IMR-90 (cell line): ENCODE measurements at places on chromosomes 2 and 18. TPM values are rescaled to one million over a fixed set of nuclear protein-coding genes. Genes with fewer than 3 reads are reported as not detected.

DNA sequence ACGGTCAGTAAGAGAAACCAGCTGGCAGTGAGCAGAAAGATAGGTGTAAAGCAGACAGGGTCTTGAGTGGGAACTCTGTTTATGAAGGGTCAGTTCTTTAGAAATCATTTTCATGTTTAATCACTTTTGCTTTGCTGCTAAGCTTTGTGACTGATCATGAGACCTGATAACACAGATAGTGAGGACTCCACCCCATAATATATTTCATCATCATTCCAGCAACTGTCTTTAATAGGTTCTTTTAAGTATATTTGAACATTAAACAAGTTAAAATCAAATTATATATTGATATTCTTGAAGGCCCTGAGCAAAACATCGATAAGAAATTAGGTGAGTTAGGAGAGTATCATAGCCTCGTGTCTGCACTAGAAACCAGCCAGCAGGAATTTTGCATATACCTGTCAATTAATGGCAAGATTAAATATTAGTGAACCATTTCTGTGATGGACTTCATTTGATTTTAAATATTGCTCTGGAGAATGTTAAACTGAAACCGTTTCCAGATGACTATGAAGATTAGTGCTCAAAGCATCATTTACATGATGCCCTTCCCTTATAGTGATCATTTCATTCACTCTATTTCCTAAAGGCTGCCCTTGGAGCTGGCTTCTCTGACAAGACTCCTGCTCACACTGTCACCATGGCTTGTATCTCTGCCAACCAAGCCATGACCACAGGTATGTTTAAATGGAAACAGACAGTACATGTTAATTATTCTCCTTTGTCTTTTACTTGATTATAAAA, 31.9 kb downstream of the HADHB start:
- no peak for DNase-seq

DNA sequence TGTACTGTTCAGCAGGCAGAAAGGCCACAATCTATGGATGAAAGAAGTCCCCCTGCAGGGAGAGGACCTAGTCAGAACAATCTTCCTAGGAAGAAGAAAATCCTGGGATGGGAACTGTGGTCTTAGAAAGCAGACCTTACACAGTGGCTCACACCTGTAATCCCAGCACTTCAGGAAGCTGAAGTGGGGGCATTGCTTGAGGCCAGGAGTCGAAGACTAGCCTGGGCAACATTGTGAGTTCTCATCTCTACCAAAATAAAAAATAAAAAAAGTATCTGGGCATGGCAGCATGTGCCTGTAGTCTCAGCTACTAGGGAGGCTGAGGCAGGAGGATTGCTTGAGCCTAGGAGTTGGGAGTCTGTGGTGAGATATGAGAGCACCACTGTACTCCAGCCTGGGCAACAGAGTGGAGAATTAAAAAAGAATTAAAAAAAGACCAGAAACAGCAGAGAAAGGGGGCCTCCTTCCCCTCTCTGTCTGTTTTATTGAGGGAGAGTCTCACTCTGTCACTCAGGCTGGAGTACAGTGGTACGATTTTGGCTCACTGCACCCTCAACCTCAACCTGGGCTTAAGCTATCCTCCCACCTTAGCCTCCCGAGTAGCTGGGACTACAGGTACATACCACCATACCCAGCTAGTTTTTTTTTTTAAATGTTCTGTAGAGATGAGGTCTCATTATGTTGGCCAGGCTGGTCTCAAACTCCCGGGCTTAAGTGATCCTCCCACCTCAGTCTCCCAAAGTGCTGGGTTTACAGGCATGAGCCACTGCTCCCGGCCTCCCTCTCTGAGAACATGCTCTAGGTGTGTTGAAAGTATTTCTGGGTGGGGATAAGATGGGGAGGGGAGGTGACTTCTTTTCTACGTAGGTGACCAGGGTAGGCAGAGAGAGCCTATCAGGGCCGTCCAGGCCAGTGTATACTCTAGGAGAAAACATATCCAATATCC, 7.4 kb downstream of the RHOB start:
- no peak for DNase-seq

GRCh38 chr18:28176948-28177827, at the start of gene CDH2:
CDH2 (minus strand) TSS chr18:28177130; CDS start chr18:28177022, 108 bp downstream.
- DNase-seq = peak; percentile 85

DNA sequence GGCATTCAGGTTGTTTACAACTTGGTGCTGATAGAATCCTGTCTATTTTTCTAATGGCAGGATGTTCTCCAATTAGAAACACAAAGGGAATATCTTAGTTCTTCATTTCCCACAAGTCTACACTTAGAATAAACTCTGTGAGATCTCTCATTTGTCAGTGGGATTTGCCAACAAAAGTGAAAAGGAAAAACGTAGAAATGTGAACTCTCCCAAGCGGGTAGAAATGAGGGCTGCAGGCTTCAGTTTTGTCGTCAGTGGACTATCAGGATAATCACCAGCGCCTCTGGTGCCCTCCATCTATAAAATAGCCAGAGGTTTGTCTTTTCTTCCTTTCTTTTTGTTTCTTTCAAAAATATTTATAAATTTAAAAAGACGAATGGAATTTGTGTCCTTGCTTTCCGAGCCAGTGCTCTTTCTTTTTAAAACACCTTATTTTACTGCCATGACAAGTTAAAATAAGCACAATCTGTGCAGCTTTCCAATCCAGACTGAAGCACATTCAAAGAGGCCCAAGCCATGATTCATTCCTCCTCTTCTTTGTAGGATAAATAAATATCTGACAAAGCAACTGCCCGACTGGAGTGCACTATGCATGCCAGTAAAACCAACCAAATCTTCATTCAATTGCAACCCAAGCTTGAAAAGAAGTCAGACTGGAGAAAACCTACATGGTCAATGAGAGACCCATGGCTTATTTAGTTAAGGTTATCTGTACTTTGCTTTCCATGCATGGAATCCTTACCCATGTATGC, 185.8 kb downstream of the ANKRD44 start:
- DNase-seq = peak; percentile 92

DNA sequence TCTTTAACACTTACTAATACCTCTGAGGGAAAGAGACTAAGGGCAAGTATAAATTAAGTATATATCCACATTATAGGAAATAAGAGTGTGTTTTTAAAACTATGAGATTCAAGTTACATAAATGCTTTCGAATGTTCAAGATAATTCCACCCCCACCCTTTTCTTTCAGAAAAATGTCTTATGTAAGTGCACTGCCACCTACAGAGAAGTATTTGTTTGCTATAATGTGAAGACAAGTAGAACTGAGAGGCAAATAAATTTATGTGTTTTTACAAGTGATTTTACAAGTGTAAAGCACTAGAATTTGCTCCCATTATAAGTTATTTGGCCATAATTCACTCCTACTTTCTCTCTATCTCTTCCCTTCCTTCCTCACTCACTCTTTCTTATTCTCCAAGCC, 99.9 kb upstream of the CRACDL start:
- DNase-seq = no peak

TMEM247 gene
- not detected in 2 replicates for polyA plus RNA-seq

UBR3 gene
- 7.3 and 10.0 TPM in 2 replicates for polyA plus RNA-seq

SLC4A3 gene
- 6.1 and 6.9 TPM in 2 replicates for polyA plus RNA-seq
